ENCODE measurements at places on chromosomes 13 and 19.

DNA sequence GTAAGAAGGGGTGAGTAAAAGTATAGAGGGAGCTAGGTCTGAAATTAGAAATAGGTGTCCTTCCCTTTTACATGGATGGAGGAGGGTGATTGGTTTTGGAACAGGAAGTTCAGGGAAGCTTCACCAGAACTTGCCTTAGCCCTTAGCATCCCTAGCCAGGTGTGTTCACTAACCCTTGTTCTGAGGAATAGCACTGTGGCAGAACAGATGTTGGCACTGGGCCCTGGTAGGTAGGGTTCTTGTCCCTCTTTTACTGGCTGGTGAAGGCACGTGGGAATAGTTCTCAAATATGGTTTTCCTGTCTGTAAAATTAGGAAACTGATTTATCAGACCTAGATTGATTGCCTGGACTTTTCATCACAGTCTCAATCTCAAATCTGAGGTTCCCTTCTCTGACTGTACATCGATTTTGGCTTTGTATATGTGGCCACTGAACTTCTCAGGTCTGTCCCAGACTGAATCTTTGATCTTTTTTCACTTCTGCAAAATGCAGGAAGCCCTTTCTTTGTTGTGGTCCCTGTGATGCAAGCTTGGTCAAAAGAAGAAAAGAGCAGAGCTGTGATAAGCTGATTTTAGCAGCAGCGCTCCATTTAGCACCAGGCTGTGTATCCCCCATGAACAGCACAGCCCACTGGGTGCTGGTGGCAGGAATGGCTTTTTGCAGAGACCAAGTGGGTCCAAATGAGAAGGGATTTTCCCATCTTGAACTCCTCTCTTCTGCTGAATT, 86.2 kb upstream of the HTR2A start:
- DNase-seq: peak; percentile 7

GRCh38 chr13:20285530-20285929, 53.4 kb upstream of the GJB6 start:
- no peak for DNase-seq

DNA sequence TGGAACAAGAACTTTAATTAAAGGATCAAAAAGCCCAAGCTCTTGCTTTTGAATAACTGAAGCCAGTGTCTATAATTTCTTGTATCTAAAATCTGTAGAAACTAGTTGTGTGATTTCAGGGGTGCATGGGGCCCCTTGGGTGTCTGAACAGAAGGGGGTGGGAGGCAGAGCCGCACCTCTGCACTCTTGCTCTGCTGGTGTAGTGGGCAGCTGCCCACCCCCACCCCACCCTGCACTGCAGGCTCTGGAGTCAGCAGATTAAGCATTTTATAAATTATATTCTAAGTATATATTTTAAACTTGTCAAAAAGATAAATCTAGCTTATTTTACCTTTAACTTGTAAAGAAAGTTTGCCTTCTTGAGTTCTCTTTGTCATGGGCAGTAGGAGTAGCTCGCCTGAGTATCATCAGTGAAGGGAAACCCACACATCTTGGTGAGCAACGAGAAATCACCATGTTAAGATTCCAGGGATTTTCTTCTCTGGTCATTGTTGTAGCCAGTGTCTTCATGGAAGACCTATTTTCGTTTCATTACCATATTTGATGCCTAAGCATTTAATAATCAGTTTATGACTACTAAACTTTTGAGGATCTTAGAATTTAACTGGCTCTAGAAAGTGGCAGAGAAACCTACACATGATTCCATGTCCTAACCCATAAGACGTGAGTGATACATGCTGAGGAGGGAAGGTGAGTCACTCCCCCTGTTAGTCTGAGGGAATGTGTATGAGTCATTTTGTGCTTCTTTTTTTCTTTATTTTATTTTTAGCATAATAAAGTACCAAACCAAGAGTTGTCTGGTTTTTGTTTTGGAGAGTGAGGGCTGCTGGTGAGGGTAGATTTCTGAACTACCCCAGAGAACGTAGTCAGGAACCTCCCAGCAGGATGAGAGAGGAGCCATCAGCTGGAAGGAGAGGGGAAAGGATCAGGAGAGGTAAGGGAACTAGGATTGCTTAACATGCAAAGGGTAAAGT, 7.7 kb downstream of the UBE2L5 start:
- DNase-seq: peak; percentile 50

DNA sequence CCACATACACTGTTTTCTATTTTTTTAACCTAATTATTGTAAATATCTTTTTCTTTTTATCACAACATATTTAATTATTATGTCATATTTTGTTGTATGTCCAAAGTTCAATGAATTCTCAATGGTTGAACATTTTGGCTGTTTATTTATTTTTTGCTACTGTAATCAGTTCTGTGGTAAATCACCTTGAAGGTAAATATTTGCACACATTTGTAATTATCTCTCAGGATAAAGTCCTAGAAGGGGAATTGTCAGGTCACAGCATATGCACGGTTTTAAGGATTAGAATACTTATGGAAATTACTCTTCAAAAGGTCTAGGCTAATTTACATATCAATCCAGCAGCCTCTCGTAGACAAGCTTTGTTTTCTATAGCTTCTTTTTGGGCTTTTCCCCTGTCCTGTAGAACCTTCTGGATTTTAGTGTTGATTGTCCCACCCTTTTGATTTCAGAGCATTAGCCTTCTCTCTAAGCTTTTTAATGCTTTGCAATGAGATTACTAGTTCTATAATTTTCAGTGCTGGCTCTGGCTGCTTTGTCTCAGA, 362.6 kb downstream of the KCNRG start:
- DNase-seq: no peak

GRCh38 chr19:35460608-35461007, 12.6 kb downstream of the FFAR2 start:
- no peak for DNase-seq

- DNase-seq: no peak
Measured at GRCh38 chr19:19202707-19203011, 555 bp downstream of the NR2C2AP start.

GRCh38 chr19:30029721-30030510, 87.9 kb downstream of the URI1 start:
- peak; percentile 21 for DNase-seq

DNA sequence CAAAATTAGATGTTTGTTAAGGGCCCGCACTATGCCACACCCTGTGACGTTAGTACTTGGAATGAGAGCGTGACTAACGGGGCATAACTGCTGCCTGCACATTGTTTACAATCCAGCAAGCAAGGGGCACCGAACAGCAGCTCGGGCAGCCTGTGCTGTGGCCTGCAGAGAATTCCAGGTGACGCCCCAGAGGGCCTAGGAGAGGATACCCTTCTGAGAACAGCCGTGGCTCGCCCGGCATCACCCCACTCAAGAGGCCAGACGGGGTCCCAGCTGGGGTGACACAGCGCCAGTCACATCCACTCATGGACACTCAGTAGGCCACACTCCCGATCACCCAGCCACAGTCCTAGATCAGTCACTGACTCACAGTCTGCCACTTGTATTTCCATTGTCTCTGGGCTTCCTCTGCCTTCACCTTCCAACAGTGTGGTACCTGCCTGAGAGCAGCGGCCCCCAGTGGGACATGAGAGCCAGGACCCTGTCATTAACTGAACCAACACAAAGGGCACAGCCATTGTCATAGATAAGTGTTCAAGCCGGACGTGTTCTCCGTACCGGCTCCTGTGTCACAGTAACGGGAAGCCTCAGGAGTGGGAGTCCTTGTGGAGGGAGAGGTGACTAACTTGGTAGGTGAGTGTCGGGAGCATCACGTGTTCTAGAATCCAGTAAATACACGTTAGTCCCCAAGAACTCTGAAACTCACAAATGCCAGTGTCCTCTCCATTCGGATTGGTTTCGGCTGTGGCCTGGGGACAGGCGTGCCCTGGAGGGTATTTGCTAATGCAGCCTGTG, 7.5 kb downstream of the ZNF331 start:
- no peak for DNase-seq

DNA sequence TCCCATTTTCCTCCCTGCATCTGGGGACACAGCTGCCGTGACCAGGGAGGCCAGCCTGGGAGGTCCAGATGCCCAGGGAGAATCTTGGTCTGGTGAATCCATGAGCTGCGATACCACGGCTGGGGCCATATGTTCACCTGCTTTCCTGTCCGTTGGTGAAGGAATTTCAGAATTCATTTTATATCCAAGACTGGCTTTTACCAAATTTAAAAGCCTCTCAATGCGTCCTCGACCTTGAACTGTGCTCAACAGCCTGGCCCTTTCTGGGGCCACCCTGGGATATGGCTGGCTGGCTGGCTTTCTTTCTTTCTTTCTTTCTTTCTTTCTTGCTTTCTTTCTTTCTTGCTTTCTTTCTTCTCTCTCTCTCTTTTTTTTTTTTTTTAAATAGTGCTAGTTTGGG, 22.2 kb upstream of the GDF15 start:
- no peak for DNase-seq

DNA sequence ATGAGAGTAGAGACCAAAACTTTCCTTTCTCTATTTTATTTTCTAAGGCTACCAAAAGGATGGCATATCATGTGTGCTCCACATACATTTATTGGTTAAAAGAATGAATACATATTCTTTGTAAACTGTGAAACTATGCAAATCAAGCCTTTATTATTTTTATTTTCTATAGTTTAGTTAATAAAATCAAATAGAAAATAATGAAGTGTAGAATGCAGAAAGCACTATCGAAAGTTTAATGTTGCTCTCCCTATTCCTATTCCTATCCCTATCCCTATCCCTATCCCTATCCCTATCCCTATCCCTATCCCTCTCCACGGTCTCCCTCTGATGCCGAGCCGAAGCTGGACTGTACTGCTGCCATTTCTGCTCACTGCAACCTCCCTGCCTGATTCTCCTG, 60.3 kb downstream of the ZNF100 start:
- no peak for DNase-seq

DNA sequence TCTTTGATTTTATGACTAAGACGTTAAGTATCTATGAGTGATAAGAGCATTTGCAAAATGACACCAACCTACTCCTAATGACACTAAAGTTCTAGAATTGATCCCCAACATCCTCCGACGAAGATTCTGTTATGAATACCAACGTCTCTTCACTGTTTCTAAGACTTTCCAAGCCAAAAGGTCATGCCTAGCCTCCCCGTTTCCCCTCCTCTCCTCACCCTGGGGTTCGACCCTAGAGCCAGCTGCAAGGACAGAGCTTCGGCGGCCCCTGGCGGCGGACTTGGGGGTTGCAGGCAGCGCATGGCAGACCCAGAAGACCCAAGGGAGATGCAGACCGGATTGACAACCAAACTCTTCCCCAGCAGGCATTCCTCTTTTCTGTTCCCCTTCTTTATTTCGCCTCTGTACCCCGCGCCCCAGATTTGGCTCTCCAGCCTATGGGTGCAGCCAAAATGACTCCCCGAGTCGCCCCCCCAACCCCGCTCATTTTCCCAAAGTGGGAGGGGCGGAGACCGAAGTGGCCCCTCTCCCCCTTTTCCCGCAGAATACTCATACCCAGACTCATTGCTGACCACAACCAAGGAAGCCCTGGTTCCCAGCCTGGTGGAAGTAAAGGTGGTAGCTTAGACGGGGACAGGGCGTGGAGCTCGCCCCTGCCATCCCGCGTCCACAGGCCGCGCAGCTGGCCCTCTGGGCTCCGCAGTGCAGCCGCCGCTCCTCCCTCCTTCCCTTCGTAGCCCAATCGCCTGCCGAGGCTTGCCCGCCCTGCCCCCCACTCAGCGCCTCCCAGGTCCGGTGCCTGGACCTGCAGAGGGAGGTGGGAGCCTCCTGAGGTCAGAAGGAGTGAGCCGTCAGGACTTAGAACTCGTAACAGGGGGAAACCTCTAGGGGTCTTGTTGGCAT, 4.1 kb upstream of the EML2 start:
- DNase-seq: peak; percentile 97

DNA sequence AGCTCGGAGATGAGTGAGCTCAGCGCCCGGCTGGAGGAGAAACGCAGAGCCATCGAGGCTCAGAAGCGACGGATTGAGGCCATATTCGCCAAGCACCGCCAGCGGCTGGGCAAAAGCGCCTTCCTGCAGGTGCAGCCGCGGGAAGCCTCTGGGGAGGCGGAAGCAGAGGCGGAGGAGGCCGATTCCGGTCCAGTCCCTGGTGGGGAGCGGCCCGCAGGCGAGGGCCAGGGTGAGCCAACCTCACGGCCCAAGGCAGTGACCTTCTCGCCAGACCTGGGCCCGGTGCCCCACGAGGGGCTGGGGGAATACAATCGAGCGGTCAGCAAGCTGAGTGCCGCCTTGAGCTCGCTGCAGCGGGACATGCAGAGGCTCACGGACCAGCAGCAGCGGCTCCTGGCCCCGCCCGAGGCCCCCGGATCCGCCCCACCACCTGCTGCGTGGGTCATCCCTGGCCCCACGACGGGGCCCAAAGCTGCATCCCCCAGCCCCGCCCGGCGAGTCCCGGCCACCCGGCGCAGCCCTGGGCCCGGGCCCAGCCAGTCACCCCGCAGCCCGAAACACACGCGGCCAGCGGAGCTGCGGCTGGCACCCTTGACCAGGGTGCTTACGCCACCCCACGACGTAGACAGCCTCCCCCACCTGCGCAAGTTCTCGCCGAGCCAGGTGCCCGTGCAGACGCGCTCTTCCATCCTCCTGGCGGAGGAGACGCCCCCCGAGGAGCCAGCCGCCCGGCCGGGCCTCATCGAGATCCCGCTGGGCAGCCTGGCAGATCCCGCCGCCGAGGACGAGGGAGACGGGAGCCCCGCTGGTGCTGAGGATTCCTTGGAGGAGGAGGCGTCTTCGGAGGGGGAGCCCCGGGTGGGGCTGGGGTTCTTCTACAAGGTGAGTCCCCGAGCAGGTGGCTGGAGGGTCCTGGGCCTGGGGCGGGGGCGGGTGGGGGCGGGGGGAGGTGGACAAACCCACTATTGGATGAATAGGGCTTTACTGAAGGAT, 16.8 kb downstream of the XAB2 start:
- no peak for DNase-seq

GRCh38 chr13:22940736-22941135, 240.0 kb upstream of the SGCG start:
- no peak for DNase-seq

GRCh38 chr19:41541990-41542584, 33.9 kb upstream of the CEACAM21 start:
- peak; percentile 87 for DNase-seq

GRCh38 chr19:58395979-58396627, 647 bp downstream of the RNF225 start:
- peak; percentile 19 for DNase-seq

- DNase-seq: peak; percentile 65
Measured at GRCh38 chr19:22545751-22546150, 88.4 kb upstream of the ZNF492 start.
